ENCODE measurements at places on chromosomes 5 and 9.

GRCh38 chr5:131142970-131143617, 22.0 kb downstream of the HINT1 start:
- no peak for DNase-seq

- DNase-seq, result no peak
These were observed 837 bp upstream of the AHRR start for GRCh38 chr5:320524-321229.

GRCh38 chr5:141883184-141883891, 5.1 kb upstream of the PCDH1 start:
- no peak for DNase-seq

DNA sequence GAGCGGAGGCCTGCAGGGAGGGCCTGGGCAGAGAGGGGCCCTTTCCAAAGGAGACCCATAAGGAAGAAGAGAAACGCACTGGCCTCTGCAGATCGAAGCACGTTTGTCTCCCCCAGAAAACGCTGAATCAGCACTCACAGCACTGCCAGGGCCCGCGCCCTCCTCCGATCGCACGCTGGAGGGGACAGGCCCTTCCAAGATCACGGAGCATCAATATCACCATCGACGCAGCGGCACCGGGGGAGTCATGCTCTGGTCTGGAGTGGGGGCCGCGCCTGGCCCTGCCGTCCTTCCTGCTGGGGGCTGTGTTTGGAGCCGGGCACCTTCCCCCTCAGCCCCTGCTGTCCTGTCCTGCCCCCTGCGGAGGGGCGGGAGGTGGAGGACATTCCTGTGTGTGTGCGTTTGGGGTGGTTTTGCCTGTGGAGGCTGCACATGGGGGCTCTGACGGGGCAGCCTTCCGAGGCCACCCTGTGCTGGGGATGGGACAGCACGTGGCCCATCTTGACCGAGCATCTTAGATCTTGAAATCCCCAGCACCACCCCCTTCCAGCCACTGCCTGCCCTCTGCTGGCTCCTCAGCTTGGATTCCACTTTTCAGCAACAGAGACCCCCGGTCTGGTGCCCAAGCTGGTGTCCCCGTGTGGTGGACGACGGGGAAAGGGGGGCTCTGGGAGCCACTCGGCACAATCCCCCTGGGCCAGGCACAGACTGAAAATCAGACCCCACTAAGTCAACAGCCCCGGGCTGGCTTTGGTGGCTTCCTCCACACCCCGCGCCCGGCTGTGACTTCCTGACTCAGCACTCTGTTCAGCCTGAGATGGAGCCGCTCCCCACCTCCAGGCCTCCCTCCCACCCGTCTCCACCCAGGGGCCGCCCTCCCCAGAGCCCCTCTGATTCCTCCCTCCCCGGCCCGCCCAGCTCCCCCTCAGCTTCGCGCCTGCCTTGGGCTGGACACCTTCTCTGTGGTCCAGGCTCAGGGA, 8.3 kb downstream of the TMEM250 start:
- DNase-seq, result no peak

DNA sequence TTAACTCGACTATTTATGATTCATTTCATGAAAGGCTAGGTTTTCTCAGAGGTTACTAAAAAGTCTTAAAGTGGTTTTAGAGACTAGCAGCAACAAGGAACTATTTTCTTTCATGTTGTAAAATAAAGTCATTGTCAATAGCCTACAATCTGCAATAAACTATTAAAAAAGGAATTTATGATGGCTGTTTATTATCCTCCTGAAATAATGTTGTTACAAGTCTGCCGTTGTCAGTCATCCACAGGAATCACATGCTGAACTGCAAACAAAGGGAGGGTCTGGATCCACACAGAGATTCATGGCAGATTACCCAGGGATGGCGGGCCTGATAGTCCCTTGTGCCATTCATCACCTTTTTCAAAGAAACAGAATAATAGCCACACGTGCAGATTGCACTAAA, 49.2 kb downstream of the TMEM174 start:
- no peak for DNase-seq

- DNase-seq, result no peak
These were observed 313.5 kb downstream of the PRDM9 start for GRCh38 chr5:23820765-23821471.

- no peak for DNase-seq
These were observed 68.9 kb upstream of the EFNA5 start for GRCh38 chr5:107739661-107740060.
